ENCODE measurements at places on chromosomes 6 and 20.

GRCh38 chr6:161568885-161569456, 295.1 kb upstream of the AGPAT4 start:
- no peak for DNase-seq

DNA sequence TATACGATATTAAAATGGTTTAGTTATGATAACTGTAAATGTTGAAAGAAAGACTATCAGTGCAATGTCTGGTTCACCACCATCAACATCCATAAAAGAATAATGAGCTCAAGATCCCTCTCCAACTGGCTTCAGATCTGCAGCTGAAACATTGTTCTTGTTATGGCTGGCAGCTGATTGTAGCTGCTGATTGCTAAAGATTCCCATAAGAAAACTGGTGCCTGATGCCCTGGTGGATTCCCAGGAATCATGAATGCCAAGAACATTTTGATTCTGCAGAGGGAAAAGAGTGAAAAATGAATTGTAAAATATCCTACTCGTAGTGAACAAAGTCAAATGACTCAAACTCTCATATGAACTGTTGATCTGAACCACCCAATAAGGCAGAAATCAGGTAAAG, 1160.2 kb downstream of the EPHA7 start:
- DNase-seq, result no peak

GRCh38 chr6:26501482-26501986, 1.4 kb downstream of the BTN1A1 start:
- peak; percentile 33 for DNase-seq

- peak; percentile 42 for DNase-seq
Measured at GRCh38 chr6:132919045-132919860, 104.9 kb downstream of the RPS12 start.

- DNase-seq, result peak; percentile 48
Measured at GRCh38 chr6:84635081-84635761, 129.2 kb downstream of the TBX18 start.

- no peak for DNase-seq
Measured at GRCh38 chr20:47875297-47876025, 90.2 kb upstream of the SULF2 start.

- DNase-seq, result no peak
Measured at GRCh38 chr6:53987522-53987888, 123.7 kb upstream of the MLIP start.

DNA sequence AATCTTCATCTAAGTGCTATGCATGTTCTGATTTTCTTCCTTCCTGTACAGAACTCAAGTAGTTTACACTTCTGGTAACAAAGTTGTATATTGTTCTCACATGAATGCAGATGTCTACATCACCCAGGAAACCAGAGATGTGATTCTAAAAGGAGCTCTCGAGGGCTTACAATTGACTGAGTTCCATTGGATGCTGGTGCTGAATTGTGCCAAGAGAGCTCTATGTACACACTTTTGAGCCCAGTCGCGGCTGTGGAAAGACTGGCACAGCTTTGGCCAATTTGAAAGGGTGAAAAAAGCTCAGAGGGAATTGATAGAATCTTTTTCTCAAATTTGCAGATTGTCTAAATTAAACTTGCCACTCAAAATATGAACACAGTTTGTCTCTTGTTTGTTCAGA, 340.7 kb downstream of the LMBRD1 start:
- DNase-seq, result no peak

DNA sequence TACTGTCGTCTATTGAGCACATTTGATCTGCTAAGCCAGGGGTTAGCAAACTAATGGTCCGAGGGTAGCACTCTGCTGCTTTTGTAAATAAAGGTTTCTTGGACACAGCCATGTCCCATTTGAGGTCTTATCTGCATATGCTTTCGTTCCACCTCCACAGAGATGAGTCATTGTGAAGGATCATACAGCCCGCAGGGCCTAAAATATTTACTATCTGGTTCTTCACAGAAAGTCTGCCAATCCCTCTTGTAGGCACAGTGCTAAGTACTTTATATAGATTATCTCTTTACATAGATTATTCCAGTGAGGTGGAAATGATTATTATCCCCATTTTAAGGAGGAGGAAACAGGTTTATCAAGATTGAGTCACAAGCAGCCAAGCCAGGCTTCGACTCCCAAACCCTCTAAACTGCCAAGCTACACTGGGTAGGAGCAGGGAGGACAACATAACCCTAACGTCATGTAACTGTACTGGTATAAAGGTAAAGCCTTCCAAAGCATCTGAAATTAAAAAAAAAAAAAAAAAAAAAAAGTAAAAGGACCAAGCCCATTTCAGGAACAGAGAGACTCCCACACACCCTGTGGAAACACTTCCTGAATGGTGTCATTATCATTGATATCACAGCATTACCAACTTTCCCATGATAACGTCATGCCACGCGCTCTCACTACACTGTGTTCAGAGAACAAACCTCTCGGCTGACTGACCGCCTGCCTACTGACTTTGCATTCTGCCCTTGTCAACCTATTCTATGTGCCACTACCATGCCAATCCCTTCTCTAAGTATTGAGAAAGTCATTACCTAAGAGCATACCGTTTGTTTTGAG, 101.0 kb downstream of the KIF16B start:
- no peak for DNase-seq

DNA sequence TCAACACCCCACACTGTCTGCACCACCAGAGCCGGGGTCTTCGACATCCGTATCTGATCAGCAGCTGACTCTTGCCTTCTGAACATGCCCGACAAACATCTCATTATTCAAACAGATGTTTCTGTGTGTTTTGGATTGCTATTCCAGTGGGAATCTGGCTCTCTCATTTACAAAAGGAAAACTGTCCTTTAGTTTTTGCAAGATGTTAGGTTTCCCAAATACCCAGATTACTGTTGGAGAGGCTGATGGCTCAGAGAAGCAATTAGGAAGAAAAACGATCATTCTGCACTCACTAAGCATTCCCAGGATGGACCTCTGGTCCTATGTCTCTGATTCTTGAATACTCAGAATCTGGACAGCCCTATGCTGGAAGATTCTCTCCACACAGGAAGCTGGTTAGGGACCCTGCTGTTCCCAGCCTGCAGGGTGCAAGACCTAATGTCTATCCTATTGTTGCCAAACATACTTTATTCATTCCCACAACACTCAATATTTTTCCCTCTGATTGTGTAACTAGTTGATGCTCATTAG, 532.9 kb downstream of the CDH26 start:
- DNase-seq, result no peak

DNA sequence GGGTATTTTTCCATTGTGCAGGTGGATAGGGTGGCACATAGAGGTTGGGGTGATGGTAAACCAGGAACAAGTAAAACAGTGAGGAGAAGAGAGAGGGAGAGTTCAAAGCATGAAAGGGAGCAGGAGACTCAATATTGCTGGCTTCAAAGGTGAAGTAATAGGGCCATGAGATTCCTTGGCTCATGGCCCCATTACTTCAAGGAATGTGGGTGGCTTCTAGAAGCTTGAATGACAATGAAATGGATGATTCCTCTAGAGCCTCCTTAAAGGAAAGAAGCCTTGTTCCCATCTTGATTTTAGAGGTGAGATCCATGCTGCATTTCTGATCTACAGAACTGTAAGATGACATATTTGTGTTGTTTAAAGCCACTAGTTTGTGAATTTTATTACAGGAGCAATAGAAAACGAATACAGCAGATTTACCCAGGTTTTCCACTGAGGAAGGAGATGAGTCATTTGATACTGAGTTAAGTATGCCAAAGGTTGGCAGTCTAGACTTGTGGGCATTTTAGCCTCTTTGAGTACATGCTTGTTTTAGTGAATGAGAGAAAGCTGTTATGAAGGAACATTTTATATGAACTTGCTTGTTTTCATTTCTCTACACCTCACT, 110.4 kb downstream of the PLCB4 start:
- DNase-seq, result peak; percentile 16

DNA sequence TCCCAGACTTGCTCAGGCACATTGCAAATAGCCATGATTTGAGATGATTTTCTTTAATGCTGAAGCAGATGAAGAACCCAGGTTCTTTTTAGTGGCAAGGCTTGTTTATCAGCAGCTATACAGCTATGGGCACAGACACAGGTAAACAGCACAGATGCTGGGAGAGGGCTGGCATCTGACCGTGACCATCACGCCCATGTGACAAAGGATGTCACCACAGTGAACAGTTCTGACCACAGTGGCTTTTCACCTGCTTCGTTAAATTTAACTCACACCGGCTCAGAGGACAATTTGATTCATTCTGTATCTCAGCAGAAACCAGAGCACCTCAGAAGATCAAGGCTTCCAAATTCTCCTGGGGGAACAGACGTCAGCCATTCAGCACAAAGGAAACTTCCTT, 142.6 kb downstream of the CDH26 start:
- DNase-seq, result no peak

GRCh38 chr6:56255349-56255748, 8.0 kb upstream of the COL21A1 start:
- DNase-seq, result no peak

- no peak for DNase-seq
Measured at GRCh38 chr6:35061102-35061615, 80.0 kb downstream of the TCP11 start.

DNA sequence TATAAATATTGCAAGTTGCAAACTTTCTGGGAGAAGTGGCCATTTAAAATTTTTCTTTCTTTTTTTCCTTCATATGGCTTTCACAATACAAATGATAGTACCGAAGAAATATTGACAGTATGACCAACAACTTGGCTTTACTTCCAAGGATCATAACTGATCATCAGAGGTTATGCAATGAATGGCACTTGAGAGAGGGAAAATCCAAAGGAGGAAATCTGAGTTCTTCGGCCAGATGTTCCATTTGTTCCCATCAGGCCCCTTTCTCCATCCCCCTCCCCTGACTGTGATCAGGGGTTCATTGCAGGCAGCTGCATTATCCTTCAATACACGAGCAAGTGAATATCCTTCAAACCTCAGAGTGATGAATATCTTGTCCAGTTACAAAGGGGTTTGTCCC, 130.0 kb upstream of the UST start:
- DNase-seq, result peak; percentile 67

GRCh38 chr6:50602292-50602691, 111.0 kb upstream of the TFAP2D start:
- DNase-seq, result peak; percentile 20

- DNase-seq, result no peak
Measured at GRCh38 chr6:128848212-128848935, 34.6 kb upstream of the LAMA2 start.

- no peak for DNase-seq
Measured at GRCh38 chr6:87441711-87442110, 31.1 kb upstream of the SLC35A1 start.

Data from GM03348 (cell line).